ENCODE measurements at places on chromosomes 16 and 17. TPM values are rescaled to one million over a fixed set of nuclear protein-coding genes. Genes with fewer than 3 reads are reported as not detected.

TBC1D28 gene
- not detected for total RNA-seq

ADAP2 gene
- 0.99 TPM for total RNA-seq

AURKB gene
- 156 TPM for total RNA-seq

GINS2 gene
- 47.9 TPM for total RNA-seq

MMP25 gene
- 0.58 TPM for total RNA-seq

KRT23 gene
- 0.60 TPM for total RNA-seq

ASPA gene
- not detected for total RNA-seq

ITGAD gene
- not detected for total RNA-seq

SRR gene
- total RNA-seq: 26.4 TPM

ABCA10 gene
- 0.21 TPM for total RNA-seq

GCGR gene
- total RNA-seq: not detected

PRSS27 gene
- 1.8 TPM for total RNA-seq

MT1E gene
- 2.4 TPM for total RNA-seq

HS3ST3B1 gene
- total RNA-seq: 21.2 TPM

NPIPB4 gene
- 11.0 TPM for total RNA-seq

GP2 gene
- total RNA-seq: not detected

SMPD3 gene
- 1.4 TPM for total RNA-seq

KRT25 gene
- total RNA-seq: not detected

GDPD3 gene
- 0.12 TPM for total RNA-seq

RMI2 gene
- total RNA-seq: 56.1 TPM

SLC6A2 gene
- not detected for total RNA-seq

Measured in neural progenitor cell (in vitro differentiated cells).